Activated CD8-positive, alpha-beta memory T cell treated with anti-CD3 and anti-CD28 coated beads, Interleukin-2, amount 50 U/mL, for 4 hours (primary cell): ENCODE measurements at places on chromosomes 3 and 15.

- no peak for DNase-seq
These were observed 23.9 kb upstream of the FRMD4B start for GRCh38 chr3:69409831-69410230.

DNA sequence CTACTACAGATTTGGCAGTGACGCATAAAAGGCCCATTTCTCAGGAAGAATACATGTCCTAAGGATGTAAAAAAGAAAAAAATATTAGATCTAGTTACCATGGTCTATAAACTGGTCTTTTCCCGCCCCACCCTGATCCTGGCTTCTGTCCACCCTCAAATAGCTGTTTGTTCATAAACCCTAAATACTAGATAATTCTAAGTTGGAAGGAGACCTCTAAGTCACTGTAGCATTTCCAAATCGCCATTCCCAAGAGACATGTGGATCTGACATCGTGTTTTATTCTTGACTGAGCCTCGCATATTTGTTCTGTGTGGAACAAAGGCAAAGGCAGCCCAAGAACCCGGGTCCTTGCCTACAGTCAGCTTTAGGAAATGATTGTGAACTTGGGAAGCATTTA is 49.0 kb downstream of the LMCD1 start:
- no peak for DNase-seq

DNA sequence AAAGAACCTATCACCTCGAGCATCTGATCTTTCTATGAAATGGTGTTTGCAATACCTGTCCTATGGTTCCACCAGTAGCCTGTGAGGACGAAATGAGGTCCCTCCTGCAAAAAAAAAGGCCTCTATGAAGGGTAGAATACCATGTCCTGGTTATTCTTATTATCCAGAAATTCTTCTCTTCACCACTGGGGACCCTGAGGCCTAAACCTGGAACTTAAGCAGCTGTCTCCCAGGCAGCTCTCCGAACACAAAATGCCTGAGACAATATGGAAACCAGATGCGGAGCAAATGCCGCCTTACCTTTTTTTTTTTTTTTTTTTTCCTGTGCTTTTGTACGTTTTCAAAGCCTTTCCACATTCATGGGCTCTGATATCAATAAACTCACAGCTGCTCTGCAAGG is 62.1 kb upstream of the WNT5A start:
- no peak for DNase-seq

DNA sequence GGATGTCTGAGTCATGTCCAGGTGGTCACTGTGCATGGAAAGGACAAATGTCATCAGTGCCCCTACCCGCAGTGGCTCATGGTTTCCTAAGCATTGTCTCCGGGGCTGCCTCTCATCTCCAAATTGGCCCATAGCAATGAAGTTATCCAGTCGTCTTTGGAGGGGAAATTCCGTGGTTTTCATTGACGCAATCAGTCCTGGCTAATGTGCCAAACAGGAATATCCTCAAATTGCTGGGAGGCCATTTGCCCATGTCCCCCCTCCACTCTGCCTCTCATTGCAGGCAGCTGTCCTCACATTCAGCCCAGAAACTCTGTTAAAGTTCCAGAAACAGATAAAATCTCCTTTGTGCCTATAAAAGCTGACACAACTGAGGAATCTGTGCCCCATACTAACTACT is 81.6 kb downstream of the MCTP2 start:
- no peak for DNase-seq

- no peak for DNase-seq
These were observed 41.9 kb downstream of the EMC4 start for GRCh38 chr15:34266751-34267150.

GRCh38 chr15:77532846-77533245 is 99.9 kb downstream of the LINGO1 start:
- no peak for DNase-seq

- DNase-seq, result no peak
These were observed 150.8 kb downstream of the TMEM108 start for GRCh38 chr3:133188996-133189395.

GRCh38 chr3:119324899-119325298 is 30.7 kb downstream of the ARHGAP31 start:
- DNase-seq, result no peak

GRCh38 chr15:41566121-41566885 is 7.3 kb downstream of the TYRO3 start:
- no peak for DNase-seq

- DNase-seq, result no peak
These were observed 75.7 kb downstream of the FNDC3B start for GRCh38 chr3:172115059-172115458.

GRCh38 chr15:34608517-34608916 is 25.1 kb upstream of the GOLGA8B start:
- DNase-seq, result no peak

DNA sequence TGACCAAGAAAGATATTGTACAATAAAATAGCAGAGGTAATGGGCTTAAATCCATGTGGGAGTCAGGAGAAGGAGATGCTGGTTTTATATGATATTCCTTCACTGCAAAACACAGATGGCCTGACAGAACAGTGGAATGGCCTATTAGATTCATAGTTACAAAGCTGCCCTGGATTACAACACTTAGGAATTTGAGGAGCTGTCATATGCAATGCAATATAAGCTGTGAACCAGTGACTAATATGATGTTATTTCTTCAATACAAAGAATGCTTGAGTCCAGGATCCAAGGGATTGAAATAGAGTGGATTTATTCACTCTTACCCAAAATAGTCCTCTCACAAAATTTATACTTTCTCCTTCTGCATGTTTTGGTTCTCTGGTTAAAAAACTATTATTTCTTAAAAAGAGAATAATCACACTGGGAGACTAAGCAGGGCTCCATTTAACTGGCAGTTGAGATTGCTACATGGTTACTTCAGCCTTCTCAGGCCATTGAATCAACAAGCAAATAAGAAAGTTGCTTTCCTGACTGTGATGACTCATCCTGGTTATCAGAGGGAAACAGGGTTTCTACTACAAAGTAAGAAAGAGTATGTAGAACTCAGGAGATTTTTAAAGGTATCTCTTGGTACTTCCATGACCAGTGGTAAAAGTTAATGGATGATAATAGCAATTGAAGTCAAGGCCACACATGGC is 79.8 kb upstream of the ZPLD1 start:
- DNase-seq, result no peak

GRCh38 chr3:171777596-171777995 is 32.7 kb downstream of the PLD1 start:
- DNase-seq, result no peak

DNA sequence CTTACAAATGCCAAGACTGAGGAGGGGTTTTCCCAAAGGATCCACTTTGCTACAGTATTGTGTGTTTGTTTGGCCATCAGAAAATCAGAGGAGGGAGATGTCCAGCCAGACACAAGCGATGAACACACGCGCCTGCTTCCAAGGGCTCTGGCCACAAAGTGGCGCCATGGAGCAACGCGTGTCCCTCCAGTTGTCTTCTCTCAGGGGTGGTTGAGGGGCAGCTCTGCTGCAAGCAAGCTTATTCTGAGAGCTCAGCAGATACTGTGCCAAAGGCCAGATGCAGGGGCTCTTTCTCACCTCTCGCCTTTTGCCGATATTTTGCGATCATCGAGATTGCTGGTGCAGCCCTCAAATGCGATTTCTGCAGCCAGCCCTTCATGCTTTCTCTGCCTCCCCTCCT is 88.9 kb upstream of the OSBPL11 start:
- DNase-seq, result no peak

DNA sequence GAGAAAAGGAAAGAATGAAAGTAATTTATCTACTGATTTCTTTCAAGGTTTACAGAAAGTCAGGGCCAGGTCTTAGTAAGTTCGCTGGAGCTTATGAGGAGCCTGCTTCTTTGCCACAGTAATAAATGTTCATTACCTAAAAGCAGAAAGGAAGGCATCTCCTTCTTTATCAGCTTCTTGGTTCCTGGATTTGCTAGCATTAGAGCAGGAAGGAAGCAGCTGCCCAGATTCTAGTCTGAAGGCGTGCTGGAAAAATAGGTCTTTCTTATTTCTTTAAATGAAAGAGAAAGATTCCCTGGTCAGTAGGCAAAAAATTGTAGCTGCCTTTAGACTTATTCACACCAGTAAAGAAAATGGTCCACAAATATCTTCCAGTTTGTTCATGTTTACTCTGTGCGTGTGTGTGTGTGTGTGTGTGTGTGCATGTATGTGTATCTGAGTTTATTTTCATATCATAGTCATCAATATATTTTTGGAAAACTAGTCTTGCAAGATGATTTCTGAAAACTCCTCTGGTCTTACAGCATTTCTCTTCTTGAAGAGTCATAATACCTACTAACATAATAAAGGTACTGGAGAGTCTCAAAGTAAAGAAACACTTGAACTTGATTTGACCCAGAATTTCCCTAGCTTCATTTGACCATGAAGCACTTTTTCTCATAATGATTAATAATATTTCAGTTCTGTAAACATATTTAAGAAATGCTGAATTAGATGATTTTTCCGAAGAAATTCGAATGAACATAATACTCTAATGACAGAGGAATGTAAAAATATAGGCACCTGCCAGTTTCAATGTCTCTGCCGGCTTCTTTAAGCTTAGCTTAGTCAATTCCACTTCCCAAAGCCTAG is 255.3 kb upstream of the ZPLD1 start:
- DNase-seq, result no peak

- DNase-seq, result peak; percentile 58
These were observed 66.4 kb upstream of the NR2E3 start for GRCh38 chr15:71743861-71744382.

- no peak for DNase-seq
These were observed 189.1 kb downstream of the SHQ1 start for GRCh38 chr3:72659188-72659587.

DNA sequence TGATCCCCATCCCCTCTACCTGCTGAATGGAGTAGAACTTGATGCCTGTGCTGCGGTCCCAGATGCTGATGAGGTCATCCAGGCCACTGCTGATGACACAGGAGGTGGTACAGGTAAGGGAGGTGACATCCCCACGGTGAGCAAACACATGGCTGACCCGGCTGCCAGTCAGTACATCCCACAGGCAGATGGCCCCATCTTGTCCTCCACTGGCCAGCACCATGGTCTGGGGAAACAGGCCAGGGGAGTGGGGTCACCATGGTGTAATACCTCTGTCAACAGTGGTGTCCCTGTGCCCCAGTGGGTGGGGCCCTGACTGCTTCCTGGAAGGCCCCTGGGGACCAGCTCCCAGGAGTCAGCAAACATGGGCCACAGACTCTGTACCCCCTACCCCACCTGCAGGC is 33.3 kb downstream of the PTPN23 start:
- DNase-seq, result no peak

GRCh38 chr15:50340416-50340815 is 14.6 kb downstream of the GABPB1 start:
- DNase-seq, result no peak

GRCh38 chr3:188036375-188037194 is 117.4 kb upstream of the LPP start:
- DNase-seq, result no peak

DNA sequence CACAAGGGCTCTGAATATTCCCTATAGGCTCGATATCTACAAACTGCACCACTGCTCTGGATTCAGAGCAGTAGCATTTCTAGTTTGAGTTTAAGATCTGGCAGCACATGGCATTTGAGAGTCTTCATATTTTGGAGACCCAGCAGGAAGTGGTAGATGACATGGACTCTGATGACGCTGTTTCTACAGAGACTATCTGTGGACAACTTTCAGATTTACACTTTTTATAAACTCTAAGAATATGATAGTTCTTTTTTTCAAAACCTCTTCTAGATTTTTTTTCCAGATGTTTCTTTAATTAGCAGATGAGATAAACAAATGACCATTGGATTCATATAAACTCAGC is 35.8 kb downstream of the ARMC8 start:
- DNase-seq, result no peak

DNA sequence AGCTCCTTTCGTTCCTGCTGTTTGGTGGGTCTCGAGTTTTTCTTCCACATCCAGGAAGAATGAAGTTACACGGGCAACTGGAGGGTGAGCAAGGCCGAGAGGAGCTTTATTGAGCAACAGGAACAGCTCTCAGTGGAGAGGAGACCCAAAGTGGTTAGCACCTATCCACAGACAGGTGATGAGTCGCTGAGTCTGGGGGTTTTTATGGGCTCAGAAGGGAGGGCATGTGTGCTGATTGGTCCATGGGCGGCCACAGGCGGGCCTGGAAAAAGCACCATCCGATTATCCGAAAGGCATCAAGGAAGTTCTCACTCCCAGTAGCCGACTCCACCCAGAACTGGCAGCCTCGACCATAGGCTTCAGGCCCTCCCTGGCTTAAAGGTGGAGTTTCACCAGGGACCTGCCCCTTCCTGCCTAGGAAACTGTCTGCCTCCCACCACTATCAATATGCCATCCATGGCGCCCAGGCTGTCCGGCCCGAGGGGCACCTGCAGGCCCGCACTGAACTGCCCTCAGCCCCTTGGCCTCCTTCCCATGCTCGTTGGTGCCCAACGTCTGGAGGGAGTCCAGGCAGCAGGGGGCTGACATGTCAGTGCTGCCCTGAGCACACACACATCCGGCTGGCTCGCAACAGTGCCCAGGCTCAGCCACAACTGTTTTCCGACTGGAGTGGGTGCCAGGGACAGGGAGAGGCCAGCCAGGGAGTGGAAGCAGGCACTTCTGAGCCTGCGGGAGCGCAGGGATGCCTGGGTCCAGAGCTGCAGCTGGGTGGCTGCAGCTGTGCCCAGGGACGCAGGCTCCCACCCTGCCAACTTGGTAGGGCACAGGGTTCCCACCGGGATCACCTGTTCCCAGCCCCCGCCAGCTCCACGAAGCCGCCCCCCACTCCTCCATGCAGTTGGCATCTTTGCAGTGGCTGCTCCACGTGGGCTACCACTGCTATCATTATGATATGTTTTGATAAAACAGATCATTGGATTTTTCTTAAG is 170.2 kb downstream of the FNDC3B start:
- DNase-seq, result no peak

DNA sequence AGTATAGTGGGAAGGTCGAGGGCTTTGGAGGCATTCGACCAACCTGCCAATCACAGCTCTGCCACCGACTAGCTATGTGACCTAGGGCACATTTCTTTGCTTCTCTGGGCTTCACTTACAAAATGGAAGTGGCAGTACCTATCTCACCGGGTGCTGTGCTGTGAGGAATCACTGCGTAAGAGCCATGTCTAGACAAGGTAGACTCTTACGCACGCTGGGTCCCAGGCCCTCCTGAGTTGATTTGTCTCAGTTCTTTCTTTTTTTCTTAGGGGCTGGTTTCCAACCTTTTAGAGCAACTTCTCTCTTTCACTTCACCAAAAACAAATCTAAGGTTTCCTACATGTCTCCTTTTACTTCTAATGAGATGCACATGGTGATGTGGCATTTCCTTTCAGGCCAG is 18.8 kb downstream of the CA12 start:
- DNase-seq, result no peak

DNA sequence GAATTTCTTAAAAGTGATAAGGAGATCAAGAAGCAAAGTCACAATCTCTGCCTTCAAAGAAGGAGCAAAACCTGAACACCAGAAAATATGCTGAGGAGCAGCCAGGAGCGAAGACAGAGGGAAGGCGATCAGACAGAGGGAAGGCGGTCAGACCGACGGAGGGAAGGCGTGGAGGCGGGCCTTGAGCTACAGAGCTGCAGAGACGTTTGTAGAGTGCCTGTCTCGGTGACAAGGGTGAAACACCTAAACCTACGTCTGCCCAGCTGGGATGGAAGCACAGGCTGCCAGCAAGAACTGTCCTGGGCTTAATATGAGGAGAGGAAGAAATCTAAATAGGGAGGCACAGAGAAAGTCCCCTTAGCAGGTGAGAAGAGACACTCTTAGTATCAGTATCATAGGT is 476.0 kb downstream of the OCA2 start:
- no peak for DNase-seq
